ENCODE measurements at places on chromosomes 12 and 14. TPM values are rescaled to one million over a fixed set of nuclear protein-coding genes. Genes with fewer than 3 reads are reported as not detected.

Gene NGB
- total RNA-seq, result not detected

Gene ADAM20
- total RNA-seq, result 0.57 TPM

Gene DYNLL1
- 144 TPM for total RNA-seq

Gene RFLNA
- total RNA-seq, result 0.10 TPM

Gene OR6C2
- total RNA-seq, result not detected

Gene SERPINA10
- not detected for total RNA-seq

Gene TMEM63C
- 1.9 TPM for total RNA-seq

Gene TTC6
- total RNA-seq, result not detected

DNA sequence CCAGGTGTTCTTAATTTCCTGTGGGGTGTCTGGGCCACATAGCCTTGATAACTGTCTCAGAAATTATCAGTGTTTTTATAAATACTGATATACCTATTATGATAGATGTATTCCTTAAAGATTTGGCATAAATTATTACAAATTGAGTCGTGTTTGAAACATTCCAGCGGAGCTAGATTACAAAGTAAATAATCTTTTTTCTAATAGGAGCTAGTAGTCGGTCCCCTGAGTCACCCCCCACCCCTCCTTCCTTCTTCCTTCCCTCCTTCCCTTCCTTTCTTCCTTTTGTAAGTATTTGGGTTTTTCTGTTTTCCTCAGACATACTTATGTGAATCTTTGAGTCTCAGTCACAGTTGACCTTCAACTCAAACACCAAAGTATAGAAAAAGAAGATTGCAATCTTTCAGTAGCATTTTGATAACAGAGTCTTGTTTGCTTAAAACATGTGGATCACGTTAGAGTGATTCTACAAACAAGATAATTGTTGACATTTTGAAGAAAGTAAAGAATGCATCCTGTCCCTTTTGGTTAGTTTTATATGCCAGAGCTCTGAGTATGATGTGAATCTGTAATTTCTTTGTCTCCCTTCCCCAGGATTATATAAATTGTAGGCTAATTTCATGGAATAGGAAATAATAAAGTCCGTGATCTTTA lies 264.0 kb downstream of the FUT8 start:
- DNase-seq, result no peak

GRCh38 chr14:105425823-105426247 lies 6.2 kb downstream of the MTA1 start:
- no peak for DNase-seq

DNA sequence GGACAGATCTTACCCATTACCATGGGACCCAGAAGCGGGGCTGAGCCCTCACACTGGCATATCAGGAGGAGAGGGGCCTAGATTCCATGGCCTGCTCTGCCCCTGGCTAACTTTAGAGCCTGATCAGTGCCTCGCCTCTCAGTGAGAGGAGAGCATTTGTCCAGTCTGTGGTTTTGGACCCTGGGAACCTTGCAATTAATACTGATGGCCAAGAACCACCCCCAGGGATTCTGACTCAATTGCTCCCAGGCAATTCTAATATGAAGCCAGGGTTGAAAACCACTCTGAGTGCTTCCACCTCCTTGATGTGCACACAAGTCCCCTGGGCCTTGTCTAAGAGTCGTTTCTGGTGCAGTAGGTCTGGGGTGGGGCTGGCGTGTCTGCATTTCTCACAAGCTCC lies 67.7 kb downstream of the CALM1 start:
- no peak for DNase-seq

DNA sequence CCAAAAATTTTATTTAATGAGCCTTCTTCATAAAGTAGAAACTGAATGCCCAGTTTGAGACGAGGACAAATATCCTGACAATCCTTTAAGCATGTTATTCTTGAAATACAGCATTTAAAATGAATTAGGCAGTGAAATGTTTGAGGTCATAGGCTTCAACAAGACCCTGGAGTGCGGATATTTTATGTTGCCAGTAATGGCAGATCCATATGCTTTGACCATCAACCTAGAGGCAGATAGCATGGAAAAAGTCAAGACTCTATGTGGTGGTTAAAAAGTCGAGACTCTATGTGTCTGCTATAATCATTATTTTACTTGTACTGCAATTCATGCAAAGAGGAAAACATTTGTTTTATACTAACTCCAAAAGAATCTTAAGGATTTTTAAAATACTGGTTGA lies 2.0 kb upstream of the MAP4K5 start:
- DNase-seq, result no peak

- no peak for DNase-seq
Observed at GRCh38 chr14:94079891-94080620, 946 bp downstream of the DDX24 start.

DNA sequence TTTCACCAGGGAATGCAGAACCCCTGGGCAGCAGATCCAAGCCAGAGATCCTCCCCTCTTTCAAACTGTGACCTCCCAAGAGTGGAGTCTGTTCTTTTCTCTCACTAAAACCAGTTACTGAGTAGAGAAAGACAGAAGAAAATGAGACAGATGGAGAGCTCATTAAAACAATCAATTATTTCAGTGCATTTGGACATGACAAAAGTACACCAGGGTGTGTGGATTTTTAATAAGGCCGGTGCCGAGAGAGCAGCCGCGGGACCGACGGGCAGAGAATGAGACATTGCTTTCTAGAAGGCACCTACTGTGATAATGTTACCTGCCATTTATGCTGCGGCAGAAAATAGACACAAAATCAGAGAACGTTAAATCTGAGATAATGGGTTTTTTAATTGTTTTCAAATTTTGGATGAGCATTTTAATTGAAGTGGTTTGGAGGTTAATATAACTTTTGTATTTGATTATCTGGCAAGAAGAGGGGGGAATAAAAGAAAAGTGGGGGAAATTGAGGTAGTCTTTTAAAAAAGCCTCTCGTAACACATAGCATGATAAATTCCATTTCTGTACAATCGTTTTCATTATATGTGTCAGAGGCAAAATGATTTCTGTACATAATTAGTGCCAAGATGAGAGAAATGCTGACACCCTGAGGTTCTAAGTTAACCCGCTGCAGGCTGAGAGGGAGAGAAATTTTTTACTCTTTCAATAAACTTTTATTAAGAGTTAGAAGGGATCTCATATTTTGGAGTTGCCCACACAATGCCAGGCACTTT lies 70.8 kb downstream of the HSPB8 start:
- no peak for DNase-seq

DNA sequence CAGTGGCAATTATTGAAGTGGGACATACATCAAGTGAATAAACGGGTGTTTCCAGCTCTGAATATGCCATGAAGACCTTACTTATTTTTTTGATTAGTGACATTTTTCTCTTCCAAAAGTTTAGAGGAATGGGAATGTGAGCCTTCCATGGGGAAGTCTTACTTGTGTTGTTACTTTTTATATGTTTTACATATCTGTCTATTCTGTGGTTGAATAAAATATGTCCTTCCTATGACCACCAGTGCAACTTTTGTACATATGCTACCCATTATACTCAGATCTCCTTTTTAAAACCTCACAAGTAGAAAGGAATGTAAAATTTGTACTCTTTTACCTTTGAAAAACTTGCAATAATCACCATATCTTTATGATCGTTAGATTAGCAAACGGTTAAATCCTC lies 132.7 kb downstream of the MSRB3 start:
- DNase-seq, result no peak

DNA sequence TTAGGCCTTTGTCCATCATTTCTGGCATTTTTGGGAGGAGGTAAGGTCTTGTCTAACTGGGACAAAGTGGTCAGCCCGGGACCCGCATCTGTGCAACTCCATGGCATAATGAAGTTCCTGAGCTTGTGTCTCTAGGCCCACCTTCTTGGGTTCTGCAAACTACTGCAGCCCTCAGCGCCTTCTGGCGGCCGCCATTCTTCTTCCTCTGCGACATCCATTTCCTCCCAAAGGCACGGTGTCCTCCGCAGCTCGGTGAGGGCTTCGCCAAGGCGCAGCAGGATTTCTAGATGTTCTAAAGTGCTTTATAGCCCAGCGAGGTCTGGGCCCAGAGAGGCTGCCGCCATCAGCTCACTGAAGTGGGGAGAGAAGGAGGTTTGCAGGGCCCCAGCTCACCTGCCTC lies 134.4 kb upstream of the OR4E1 start:
- DNase-seq, result no peak

DNA sequence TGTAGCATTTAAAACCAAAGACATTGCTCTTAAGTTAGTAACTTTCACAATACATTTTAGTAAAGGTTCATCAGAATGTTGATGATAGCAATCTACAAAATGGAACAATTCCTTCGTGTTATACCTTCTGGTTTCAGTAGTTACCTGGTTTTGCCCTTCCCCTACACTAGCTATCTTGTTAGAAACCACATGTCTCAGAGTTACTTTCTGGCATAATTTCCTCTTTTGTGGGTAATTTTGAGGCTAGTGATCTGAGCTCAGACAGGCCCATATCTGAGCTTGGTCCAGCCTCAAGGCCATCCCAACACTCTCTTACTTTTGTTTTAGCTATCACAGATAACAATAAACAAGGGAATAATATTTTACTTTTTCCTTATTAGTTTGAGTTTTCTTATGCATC lies 196.9 kb downstream of the KITLG start:
- no peak for DNase-seq

DNA sequence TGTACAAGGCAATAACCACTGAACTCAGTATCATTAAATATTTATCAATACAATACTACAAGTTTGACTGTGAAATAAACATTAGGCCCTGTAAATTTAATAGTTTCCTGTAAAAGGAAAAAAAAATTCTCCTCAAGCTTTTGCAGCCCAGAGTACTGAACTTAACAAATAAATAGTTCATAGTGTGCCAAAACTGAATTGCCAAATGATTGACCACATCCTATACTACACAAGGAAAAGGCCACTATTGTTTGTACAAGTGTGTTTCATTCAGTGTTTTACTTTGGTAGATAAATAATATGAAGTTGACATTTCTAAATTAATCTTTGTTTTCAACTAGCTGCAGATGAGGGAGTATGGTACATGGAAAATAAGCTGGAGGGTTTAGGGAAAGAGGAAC lies 379.6 kb downstream of the FLRT2 start:
- no peak for DNase-seq

- DNase-seq, result no peak
Observed at GRCh38 chr12:50514526-50515276, 9.9 kb downstream of the DIP2B start.

- no peak for DNase-seq
Observed at GRCh38 chr12:125678589-125678993, 613.4 kb downstream of the AACS start.

DNA sequence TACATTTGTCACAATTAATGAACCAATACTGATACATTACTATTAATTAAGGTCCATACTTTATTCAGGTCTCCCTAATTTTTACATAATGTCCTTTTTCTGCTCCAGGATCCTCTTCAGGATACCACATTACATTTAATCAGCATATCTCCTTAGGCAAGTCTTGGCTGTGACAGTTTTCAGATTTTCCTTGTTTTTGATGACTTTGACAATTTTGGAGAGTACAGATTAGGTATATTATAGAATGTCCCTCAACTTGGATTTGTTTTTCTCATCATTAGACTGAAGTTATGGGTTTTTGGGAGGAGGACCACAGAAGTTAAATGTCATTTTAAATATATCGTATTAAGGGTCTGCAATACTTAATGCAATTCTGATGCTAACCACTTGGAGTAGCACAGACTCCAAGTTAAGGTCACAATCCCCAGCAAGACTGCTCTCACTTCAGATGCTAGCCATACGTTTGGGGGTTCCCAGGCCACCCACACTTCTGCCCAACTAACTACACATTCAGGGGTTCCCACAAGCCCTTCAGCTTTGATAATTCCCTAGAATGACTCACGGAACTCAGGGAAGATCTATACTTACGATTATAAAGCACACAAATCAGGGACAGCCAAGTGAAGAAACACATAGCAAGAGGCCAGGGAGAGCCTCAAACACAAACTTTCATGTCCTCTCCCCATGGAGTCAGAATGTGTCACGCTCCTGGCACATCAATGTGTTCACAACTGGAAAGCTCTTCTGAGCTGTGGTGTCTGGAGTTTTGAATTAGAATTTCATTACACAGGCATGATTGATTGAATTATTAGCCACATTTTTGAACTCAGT lies 17.0 kb upstream of the NUBPL start:
- no peak for DNase-seq

GRCh38 chr14:49089107-49089506 lies 497.1 kb downstream of the RPS29 start:
- DNase-seq, result no peak

DNA sequence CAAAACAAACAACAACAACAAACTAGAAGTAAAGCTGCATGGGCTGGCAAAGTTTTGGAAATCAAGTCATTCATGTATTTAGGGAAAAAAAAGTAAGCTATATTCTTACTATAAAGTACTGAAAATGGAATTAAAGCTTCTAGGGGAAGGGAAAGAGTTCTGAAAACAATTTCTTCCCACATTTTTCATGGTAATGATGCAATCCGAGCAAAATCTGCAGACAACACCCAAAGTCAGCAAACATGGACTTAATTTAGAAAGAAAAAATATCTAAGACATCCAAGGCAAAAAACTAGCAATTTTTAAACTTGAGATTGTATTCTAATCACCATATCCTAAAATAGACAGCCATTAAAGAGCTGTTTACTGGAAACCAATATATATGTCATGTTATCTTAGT lies 86.3 kb downstream of the LRP6 start:
- DNase-seq, result no peak

- no peak for DNase-seq
Observed at GRCh38 chr12:56634242-56634836, 4.2 kb upstream of the BAZ2A start.

- no peak for DNase-seq
Observed at GRCh38 chr12:105487963-105488362, 157.5 kb downstream of the C12orf75 start.

DNA sequence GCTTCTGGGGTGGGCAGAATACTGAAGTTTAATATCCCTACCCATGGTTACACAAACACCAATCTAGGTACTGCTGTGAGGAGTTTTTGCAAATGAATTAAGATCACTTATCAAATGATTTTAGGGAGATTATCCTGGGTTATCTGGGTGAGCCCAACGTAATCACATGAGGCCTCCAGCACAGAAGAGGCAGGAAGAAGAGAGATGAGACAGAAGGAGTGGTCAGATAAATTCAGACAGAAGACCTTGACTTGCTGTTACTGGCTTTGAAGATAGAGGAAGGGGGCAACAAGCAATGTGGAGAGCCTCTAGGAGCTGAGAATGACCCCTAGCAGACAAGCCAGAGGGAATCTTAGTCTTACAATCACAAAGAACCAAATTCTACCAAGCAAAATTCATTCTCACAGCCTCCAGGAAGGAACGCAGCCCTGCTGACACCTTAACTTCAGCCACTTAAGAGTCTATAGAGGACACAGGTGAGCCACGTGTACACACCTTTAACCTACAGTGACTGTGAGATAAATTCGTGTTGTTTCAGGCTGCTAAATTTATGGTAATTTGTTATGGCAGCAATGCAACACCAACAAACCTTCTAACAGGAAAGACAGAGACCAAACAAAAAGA lies 49.4 kb downstream of the FERMT2 start:
- no peak for DNase-seq

- DNase-seq, result peak; percentile 59
Observed at GRCh38 chr14:104734991-104735779, 11.2 kb downstream of the ADSS1 start.

DNA sequence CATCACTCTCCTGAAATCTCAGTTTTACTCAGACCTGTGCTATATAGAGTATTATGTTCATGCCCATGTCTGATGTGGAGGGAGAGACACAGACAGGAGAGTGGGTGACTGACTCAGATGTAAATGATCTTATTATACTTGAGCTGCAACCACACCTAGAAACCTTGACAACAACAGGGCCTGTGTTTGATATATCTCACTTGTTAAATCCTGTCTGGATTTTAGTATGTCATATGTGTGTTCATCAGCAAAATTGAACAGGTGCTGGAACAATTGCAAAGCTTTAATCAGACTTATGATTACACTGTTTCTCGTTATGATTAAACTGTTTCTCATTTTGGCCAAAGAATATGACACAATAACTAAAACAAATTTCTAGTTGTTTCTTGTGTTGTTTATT lies 37.7 kb downstream of the DIP2B start:
- no peak for DNase-seq

Measured in left ventricle myocardium superior (tissue), 1 donor.